ENCODE measurements at places on chromosomes 4 and X.

- peak; percentile 53 for DNase-seq
Observed at GRCh38 chr4:83535520-83536361, at the start of gene GPAT3. GPAT3 (plus strand) TSS chr4:83536108; CDS start chr4:83536623, 515 bp downstream.

GRCh38 chrX:49664824-49665223 is 31.0 kb downstream of the PAGE1 start:
- no peak for DNase-seq

DNA sequence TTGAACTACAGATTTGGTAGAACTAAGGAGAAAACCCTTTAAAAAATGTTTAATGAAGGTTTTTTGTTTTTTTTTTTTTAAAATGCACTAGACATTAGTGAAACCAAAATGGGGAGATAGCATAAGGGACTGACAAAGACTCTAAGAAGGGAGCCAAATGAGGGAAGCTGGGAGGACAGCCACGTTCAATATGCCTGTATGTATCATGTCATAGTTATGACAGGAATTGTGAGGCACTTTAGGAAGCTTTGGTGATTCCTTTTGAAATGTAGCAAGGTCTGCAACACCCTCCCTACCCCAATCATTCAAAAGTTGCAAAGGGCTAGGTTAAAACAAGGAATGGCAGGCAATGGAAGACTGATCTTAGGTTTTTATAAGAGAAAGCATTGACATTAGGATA is 526.0 kb downstream of the TLL1 start:
- DNase-seq: no peak

DNA sequence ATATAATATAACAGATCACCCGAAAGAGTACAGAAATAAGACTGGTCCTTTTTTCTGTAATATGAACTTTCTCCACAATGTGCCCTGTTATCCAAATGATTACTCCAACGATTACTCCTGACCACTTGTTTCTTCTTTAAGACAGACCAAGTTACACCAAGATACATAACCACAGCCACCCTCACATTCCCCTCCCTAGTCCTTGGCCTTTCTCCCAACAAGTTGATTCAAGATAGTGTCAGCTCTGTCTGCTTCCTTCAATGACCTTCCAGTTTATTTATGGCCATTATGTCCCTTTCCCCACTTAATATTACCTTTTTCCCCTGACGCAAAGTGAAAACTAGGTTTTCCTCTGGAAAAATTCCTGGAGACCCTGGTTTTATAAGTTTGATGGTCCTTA is 397.2 kb downstream of the FAM47B start:
- DNase-seq: no peak

DNA sequence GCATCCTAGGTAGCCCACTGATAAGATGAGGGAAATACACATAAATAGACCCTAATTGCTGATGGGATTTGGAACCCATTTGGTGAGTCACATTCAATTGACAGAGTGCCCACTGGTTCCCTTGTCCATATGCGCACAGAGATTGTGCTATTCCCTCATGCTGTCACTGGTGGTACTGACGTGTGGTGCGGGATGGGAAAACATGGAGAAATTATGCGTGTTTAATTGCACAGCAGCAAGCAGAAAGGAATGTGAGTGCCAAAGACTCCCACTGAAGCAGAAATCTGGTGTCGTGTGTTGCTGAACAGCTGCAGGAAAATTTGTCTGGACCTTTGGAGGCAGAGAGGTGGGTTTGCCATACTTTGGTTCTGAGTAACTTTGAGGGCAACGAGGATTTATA is 92.2 kb downstream of the NHSL2 start:
- no peak for DNase-seq

DNA sequence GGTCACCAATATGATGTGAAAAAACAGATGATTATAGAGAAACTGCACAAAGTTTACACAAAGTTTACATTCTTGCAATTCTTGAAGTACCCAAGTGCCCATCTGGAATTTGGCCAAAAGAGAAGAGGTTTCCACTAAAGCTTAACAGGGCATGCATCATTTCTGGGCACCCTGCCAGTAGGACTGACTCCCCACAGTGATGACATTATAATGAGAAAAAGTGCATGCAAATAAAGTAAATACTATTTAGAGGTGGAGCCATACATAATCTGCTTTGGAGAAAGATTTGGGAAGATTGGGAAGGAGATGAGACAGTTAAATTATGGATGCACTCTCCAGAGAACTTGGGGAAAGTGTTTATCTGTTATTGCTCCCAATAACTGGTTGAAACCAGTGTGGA is 93.7 kb upstream of the TRPC3 start:
- no peak for DNase-seq

GRCh38 chrX:150730719-150731118 is 37.5 kb downstream of the MTMR1 start:
- DNase-seq: no peak

DNA sequence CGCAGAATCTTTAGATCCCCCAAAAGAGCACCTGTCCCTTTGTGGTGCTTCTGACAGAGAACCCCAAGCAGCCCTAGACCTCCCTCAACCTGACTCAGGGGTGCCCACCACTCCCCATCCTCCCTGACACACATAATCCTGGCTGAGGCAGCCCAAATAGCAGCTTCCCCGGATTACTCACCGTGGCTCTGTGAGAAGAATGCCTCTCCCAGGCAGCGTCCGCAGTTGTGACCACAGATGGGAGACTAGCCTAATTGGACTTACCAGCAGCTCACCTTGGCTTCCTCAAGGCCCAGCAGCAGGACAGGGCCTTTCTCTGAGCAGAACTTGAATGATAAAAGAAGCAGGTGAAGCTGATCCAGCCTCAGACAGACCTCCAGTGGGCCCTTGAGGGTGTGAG is 10.3 kb upstream of the ODAPH start:
- no peak for DNase-seq

DNA sequence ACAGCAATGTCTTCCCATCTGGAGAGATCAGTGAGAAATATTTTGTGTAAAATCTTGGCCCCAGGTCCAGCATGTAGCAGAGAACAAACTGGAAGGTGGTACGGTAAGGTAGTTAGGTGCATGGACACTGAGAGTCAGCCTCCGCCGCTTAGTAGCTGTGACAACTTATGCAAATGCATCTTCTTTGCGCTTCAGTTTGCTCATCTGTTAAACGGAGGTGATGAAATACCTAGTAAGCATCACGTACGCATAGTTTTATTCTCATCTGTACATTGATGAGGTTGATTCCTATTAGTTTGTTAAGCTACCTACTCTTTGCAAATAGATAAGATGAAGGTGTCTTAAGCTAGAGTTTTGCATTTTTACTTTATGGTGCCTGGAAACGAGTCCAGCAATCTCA is 80.0 kb upstream of the MSX1 start:
- DNase-seq: no peak

- DNase-seq: no peak
Observed at GRCh38 chrX:24498181-24498580, 33.1 kb downstream of the PDK3 start.

- DNase-seq: no peak
Observed at GRCh38 chr4:98480535-98480934, 177.9 kb downstream of the TSPAN5 start.

GRCh38 chrX:36334572-36334971 is 415.0 kb downstream of the CFAP47 start:
- DNase-seq: no peak

GRCh38 chr4:101593666-101594065 is 196.9 kb upstream of the BANK1 start:
- DNase-seq: no peak

DNA sequence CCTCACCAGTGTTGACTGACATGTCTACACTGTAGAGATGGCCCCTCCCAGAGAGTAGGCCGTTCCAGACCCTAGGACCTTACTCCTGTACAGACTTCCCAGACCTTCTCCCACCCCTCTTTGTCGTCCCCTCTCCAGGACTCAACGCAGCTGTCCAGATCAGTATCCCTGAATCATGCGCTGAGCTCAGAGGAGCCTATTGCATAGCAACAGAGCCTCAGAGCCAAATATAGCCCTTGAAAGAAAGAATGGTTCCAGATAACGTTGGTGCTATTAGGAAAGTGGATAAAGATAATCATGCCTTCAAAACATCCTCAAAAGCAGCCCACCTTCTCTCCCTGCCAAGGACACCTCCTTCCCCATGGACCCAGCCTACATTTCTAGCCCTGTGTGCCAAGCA is 27.8 kb upstream of the NXF3 start:
- DNase-seq: no peak

GRCh38 chr4:26039639-26040359 is 125.8 kb downstream of the SMIM20 start:
- no peak for DNase-seq

DNA sequence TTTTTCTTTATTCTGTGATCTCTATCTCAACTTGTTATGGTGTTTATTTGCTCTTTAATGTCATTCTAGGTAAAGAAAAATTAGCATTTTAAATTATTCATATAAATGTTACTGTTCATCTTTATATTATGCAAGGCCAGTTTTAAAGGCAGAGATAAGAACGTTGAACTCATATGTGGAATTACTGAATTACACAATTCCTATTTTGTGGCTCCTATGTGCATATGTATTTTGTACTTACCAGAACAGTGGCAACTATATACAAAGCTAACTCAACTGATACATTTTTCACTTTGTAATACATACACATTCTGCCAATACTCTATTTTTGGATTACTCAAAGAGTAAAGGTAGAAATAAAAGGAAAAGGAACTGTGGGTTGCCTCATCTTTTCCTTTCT is 533.2 kb upstream of the NR3C2 start:
- no peak for DNase-seq

- DNase-seq: no peak
Observed at GRCh38 chrX:110321670-110322069, 3.8 kb upstream of the AMMECR1 start.

DNA sequence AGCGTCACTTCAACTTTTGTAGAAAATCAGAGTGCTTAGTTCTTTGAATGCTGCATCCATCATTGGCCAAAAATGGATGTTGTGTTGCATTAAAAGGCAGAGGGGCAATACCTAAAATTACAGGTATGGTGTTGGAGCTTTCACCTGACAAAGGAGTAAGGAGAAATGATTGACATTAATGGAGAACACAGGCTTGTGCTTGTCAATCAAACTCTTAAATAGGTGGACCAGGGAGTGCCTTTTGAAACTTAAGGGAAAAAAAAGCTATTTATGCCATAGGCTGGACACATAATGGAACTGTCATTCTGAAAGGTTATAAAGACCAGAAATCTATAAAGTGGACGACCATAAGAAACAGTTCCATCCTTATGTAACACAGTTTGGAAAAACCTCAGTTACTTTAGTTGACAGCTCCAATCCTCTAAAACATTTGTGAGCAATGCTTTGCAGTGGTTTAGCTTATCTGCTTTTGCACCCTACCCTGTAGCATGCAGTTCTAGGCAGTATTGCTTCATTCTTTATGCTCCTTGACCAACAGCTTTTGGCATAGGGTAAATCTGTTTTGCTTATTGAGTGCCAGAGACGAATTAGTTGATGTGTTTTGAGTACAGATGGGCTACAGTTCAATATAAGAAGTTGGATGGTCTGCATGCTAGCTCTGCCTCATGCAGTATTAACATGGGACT is 2.4 kb downstream of the HADH start:
- no peak for DNase-seq

- DNase-seq: no peak
Observed at GRCh38 chr4:70892086-70892769, 9.9 kb upstream of the MOB1B start.

- DNase-seq: no peak
Observed at GRCh38 chrX:115592997-115593734, 32.2 kb downstream of the PLS3 start.

DNA sequence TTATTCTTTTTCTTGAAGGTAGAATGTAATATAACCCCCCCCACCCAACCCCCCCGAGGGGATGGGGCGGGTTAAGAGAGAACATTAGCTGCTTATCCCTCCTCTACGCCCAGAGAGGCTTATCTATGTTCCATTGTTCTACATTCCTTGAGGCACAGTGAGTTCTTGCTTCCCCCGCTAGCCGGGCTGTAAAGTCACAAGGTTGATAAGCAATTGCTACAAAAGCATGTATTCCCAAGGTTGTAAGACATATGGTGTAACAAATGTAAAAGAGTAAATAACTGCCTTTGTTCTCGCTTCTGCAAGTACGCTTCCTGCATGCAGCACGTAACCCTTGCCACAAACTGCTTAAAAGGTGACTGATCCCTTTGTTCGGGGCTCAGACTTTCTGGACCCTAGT is 8.2 kb downstream of the DCAF8L2 start:
- DNase-seq: no peak

GRCh38 chrX:50615570-50616158 is 145.0 kb upstream of the DGKK start:
- DNase-seq: no peak

Data from stimulated activated CD4-positive, alpha-beta T cell treated with anti-CD3 and anti-CD28 coated beads, Interleukin-1b, Interleukin-23, amount 100 ng/mL, for 4 hours (primary cell).